ENCODE measurements at places on chromosomes 12 and 14.

- DNase-seq: no peak
These were observed 10.7 kb downstream of the PKP2 start for GRCh38 chr12:32885831-32886230.

DNA sequence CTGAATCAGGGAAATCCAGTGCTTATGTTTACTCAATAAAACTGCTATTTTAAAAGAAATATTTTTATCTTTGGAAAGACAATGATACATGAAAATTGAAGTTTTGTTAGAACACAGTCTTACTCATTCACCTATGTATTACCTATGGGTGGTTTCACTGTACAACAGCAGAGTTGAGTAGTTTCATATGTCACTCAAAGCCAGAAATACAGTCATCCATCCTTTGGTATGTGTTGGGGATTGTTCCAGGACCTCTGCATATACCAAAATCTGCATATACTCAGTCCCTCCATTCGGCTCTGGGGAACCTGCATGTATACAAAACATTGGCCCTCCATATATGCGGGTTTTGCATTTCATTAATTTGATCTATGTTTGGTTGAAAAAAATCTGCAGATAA, 190.6 kb downstream of the GPHN start:
- DNase-seq: no peak

- DNase-seq: no peak
These were observed 162.8 kb downstream of the SNAPC1 start for GRCh38 chr14:61925043-61925442.

- no peak for DNase-seq
These were observed 152.9 kb downstream of the EPS8 start for GRCh38 chr12:15636060-15636890.

- no peak for DNase-seq
These were observed 1.1 kb upstream of the GNB3 start for GRCh38 chr12:6839482-6840201.

DNA sequence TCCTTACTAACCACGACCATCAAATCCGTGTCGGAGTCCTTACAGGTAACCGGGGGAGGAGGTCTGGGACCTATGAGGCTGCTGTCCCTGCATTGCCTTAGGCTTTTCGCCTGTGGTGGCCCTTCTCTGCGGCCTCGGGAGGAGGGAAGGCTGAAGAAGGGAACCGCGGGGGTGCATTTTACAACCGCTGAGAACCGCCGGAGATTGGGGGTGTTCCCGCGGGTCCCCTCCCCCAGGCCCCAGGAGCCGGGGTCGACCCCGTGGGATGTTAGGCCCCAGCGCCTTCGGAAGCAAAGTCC, 549 bp downstream of the GPHN start:
- DNase-seq: no peak

GRCh38 chr12:42421844-42422779, 96.1 kb downstream of the PPHLN1 start:
- DNase-seq: no peak

DNA sequence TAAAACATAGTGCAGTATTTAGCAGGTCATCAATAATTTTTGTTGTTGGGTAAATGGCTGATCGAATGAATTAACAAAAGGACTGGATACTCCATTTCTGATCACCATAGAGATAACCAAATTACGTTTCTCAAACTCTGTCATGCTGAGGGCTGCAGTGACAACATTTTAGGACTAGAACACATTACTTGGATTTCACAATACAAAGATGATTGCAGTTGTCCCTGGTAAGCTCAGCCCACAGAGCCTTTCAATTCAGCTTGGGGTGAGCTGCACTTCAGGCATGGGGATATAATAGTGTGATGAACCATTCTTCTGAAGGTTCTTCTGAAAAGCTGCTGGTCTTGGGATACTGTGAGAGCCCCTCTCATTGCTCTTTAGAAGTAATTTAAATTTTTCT, 74.3 kb downstream of the FAR2 start:
- no peak for DNase-seq

- DNase-seq: no peak
These were observed 167.9 kb downstream of the FOXN3 start for GRCh38 chr14:89249065-89249695.

DNA sequence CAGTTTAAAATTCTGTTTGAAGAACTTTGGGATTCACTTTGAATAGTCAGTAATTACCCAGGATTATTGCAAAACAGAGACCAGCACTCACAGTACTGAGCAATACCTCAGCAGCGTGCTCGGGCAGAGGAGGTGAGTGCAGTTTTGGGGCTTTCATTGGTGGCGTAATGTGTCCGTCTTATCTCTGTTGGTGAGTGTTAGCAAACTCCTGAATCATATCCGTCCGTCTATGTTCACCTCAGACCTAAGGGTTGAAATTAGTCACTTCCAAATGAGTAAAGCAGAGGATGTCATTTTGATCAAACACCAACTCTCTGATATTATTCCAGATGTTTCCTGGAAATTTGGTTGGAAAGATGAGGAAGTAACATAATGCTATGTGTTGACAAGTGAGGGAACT, 82.8 kb downstream of the BORCS5 start:
- no peak for DNase-seq

DNA sequence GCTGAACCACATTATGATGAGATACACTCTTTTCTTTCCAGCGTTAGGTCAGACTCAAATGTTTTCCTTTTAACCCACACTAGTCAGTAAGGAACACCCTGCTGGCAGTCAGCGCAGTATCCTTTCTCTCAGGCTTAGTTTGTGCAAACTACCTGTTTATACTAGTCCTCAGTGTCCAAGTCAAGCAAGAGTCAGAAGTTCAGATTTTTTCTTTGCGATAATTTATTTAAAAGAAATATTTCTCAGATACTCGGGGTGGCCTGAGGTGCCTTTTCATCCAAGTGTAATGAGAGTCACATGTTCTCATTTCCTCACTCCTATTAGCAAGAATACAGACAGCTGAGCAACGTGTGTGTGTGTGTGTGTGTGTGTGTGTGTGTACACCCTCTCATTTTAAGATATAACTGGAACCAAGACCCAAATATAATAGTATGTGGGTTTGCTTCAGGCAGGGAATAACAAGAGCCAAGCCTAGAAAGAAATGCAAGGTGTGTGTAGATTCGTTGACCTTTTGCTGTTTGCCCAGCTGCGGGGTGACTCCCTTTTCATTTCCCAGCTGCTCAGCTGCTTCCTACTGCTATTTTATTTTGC, 182.7 kb downstream of the KICS2 start:
- DNase-seq: no peak

- no peak for DNase-seq
These were observed 4.8 kb downstream of the SYNE3 start for GRCh38 chr14:95511687-95512086.

- DNase-seq: peak; percentile 100
These were observed 48.8 kb upstream of the GPR68 start for GRCh38 chr14:91293281-91293680.

DNA sequence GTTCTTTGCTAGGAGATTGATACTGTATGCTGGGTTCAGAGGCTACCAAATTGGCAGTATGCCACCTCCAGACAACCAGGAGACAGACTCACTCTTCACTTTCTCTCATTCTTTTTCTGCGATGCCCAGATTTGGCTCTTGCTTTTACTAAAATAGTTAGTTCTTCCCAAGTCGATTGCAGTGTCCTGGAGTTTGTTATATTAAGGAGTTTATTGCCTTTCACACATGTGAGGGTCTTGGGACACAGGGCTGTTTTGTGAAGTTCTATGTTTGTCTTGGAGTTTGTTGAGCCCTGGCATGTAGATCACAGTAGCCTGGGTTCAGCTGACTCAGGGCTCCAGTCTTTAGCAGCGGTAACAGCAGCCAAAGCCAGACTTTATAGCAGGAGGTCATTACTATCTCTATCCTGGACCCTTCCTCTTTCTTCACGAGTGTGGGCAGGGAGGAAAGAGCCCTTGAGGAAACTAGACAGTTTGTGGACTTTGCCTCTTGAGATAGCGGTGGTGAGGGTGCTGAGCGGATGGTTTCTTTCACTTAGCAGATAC, 1.6 kb downstream of the MLEC start:
- no peak for DNase-seq

DNA sequence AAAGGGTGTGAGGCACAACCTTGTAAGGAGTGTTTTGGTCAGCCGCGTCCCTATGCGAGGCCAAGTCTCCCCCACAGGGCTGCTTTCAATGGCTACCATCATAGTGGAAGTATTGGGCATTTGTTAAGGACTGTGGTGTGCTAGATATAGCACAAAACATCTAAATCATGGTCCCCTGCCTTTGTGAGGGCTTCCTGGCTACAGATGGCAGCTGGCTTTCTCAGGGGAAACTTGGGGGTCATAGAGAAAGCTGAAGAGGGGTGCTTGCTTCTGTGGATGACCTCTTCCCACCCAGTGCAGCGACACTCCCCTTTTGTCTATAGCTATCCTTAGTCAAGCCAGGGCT, 315.8 kb downstream of the ZFP36L1 start:
- DNase-seq: no peak

- no peak for DNase-seq
These were observed 152.2 kb upstream of the OR4E1 start for GRCh38 chr14:21825845-21826244.

DNA sequence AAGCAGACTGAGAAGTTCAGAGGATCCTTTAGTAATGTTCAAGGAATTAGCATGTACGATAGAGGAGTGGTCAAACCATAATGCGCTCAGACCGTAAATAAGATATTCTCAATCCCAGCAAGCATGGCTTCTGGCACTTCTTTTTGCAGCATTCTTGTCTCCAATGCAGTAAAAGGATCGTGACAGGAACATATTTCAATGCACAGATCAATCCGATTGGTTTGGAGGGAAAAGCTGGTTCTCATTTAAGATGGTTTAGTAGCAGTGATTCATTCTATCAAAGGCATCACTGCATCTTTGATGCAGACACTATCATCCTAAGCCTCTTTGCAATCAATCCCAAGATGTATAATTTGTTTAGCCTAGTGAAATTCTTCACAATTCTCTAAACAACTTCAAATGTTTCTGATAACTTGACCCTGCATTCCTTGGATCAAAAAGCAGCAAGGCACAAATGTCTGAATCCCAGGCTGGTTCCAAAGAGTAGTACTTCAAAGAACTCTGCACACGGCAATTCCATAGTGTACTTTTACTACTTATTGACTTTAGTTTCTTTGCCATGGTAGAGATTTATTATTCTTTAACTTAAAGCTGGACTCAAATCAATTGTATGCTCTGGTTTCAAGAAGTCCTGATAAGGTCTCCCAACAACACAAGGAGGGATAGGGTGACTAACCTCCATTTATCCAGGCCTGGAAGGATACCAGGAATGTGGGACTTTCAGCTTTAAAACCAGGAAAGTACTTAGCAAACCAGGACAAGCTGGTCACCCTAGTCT, 96.8 kb upstream of the MDM1 start:
- no peak for DNase-seq
